ENCODE measurements at places on chromosomes 6 and 20.

DNA sequence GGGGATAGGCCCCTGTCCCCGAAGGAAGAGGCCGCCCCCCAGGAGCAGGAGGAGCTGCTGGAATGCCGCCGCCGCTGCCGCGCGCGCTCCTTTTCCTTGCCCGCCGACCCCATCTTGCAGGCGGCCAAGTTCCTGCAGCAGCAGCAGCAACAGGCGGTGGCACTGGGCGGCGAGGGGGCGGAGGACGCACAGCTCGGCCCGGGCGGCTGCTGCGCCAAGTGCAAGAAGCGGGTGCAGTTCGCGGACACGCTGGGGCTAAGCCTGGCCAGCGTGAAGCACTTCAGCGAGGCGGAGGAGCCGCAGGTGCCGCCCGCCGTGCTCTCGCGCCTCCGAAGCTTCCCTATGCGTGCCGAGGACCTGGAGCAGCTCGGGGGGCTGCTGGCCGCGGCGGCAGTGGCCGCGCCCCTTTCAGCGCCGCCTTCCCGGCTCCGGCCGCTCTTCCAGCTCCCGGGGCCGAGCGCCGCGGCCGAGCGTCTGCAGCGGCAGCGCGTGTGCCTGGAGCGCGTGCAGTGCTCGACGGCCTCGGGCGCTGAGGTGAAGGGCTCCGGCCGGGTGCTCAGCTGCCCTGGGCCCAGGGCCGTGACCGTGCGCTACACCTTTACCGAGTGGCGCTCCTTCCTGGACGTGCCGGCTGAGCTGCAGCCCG, 630 bp downstream of the PPP1R3G start:
- DNase-seq, result no peak

- DNase-seq, result no peak
Observed at GRCh38 chr6:110645685-110646418, 169.4 kb downstream of the CDK19 start.

GRCh38 chr6:6330407-6330806, 9.9 kb upstream of the F13A1 start:
- no peak for DNase-seq

GRCh38 chr6:162251257-162251656, 476.3 kb downstream of the PRKN start:
- no peak for DNase-seq

DNA sequence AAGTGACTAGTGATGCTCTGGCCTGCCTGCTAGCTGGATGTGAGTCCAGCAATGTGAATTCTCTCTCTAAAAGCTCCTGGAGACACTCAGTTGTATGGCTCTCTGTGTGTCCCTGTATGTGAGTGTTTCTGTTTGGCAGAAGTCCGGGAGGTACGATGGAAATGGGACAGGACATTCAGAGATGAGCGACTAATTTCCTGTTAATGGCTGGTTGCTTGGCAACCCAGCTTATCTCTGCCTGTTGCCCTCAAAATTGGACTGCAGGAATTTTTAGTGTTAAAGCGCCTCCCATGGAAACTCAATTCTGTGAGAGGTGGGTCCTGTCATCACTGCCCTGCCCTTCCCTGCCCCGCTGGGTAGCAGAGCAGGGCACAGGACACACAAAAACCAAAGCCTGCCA, 136.8 kb upstream of the LRFN2 start:
- DNase-seq, result no peak

GRCh38 chr6:153058291-153058690, 55.8 kb upstream of the MTRF1L start:
- DNase-seq, result peak; percentile 52

- no peak for DNase-seq
Observed at GRCh38 chr6:44248579-44248978, 1.7 kb downstream of the HSP90AB1 start.

- peak; percentile 100 for DNase-seq
Observed at GRCh38 chr6:111683749-111684267, 78.1 kb upstream of the TRAF3IP2 start.

GRCh38 chr6:25407431-25407830, 128.3 kb downstream of the CARMIL1 start:
- DNase-seq, result no peak

DNA sequence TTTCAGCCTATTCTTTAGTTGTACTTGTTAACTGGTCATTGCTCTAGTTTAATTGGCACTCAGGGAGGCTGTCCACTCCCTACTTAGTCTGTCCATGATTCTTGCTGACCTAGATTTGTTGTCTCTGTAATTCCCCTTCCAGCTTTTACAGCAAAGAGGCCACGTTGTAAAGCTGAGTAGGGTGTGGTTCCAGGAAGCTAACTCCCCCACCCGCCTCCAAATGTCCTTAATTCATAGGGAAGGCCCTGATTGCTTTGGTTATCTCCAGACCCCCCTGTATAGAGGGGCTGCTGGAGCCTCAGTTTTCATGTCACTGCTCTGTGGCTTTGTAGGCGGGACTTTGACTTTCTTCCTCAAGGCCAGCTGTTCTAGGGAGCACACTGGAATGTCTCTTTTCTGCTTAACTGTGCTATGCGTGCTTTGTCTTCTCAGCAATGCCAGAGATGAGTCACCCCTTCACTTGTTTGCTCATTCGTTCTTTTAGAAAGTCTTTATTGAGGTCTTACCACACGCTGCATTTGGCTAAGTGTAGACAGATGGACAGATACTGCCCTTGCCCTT, 175.1 kb upstream of the JAG1 start:
- DNase-seq, result peak; percentile 95

- no peak for DNase-seq
Observed at GRCh38 chr20:17605131-17605660, 35.3 kb downstream of the DSTN start.

DNA sequence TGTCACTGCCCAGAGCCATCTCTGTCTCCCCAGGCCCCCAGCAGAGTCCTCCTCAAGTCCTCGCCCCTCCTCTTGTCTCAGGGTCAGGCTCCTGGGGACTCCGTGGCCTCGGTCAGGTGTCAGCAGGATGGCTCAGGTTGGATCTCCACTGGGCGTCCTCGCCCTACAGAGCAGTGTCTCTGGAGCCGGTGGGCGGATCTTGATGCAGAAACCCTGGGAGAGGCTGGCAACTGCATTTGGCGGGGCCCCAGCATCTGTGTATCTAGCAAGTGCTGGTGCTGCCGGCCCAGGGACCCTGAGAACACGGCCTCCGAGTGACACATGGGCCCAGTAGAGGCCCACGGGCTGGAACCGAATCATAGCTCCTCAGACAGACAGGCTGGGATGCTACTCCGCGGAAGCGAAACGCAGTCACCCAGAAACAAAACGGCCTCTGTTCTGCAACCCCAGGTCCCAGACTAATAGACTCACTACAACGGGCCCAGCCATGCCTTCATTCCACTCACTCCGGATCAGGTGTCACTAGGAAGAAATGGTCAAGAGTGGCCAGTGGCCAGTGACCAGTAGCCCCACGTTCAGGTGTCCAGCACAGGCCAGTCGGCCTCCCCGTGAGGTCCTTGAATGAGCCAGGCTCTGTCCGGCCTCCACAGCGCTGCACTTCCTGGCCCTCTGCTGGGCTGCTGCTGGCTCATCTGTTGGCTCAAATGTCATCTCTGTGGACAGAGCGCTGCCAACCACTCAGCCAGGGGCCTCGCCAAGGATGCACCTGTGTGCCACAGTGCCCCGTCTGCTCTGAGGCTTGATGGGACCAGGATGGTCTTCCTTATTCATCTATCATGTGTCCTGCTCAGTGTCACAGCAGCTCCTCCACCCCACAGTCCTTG, 12.6 kb upstream of the FRMD1 start:
- no peak for DNase-seq

- DNase-seq, result peak; percentile 34
Observed at GRCh38 chr6:140586426-140587061, 1212.1 kb upstream of the CITED2 start.

- DNase-seq, result peak; percentile 72
Observed at GRCh38 chr6:153131037-153131981, at the start of gene RGS17. Gene RGS17, minus strand, starts transcription at chr6:153131282. Its CDS starts 87,264 bp downstream, at chr6:153044018.

- no peak for DNase-seq
Observed at GRCh38 chr6:128397996-128398395, 122.4 kb downstream of the PTPRK start.

DNA sequence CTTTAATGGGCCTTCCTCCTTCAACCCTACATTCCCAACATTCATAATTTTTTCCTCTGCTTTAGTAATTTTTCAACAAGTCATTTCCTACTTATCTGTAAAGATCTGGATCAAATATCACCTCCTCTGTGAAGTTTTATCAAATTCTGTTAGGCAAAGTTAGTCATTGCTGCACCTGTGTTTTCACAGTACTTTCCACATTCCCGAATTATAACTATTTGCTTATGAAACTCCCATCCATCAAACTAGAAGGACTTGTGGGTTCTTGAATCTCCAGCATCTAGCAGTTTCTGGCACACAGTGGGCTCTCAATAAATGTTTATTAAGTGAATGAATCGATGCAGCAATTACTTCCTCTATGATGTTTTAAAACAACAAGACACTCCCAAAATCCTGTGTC, 257.6 kb downstream of the HDGFL1 start:
- peak; percentile 14 for DNase-seq

DNA sequence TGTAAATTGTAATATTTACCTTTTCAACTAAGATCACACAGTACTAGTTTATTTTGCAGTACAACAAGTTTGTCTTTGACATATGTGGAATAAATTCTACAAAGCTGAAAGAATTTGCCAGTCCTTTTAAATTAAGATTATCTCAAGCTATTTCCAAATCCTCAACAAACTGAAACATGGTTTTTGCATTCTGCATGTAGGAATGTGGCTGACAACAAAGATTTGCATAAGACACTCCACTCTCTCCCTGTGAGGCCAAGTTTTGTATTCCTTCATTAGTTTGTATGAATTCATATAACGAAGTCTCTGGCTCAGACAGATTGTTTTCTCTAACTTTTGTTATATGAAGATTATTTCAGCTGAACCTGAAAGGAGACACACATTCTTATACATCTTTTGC, 124.1 kb upstream of the THEMIS start:
- no peak for DNase-seq

DNA sequence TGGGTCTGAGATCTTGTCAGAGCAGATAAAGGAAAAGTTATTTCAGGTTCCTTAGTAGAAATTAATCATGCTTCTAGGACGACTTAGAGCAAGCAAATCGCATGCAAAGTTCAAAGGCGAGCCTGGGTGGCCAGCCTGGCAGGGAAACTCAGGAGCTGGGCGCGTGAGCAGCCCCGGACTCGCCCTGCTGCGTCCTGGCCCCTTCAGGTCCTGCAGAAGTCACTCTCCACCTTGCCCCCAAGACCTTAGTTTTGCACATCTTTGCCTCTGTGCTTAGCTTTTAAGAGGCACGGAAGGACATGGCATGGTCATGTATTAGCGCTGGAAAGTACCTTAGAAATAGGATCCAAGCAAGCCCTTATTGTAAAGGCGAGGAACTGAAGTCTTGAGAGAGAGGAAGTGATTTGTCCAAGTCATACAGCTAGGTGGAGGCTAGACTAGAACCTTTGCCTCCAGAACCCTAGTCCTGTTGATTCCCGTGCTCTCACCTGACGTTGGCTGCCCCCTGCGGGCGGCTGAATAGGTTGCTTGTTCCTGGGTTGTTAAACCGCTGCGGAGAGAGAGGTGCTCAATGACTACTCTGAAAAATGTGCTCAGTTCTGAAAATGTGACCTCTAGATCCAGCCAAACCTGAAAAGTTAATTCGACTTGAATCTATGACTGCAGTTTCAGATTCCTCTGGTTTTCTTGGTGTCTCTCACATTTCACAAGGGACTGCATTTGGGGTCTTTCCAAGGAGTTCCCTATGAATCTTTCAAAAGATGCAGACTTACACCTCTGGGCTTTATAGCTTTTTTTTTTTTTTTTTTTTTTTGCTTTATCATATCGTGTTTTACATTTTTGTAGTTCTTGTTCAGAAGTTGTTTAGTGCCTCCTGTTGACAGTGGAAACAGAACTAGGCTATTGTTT, 2.7 kb downstream of the MYB start:
- DNase-seq, result peak; percentile 24

- no peak for DNase-seq
Observed at GRCh38 chr6:72890233-72890632, 268.4 kb downstream of the KCNQ5 start.

DNA sequence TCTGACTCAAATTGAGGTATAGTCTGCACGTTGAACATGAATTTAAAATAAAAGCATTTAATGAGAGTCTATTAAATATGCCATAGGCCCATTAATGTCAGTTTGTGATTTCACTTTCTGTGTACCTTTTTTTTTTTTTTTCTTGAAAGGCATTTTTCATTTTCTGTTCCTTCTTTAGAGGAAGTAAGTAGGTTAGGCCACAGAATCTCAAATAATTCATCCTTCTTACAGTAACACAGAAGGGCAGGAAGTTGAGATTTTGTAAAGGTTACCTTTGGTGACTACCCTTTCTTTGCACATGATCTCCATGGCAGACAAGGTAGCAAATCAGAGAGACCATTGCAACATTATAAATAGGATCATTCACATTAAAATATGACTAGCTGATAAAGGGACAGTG, 9.6 kb downstream of the L3MBTL3 start:
- no peak for DNase-seq

GRCh38 chr20:63268671-63269439, 3.8 kb upstream of the ARFGAP1 start:
- no peak for DNase-seq

DNA sequence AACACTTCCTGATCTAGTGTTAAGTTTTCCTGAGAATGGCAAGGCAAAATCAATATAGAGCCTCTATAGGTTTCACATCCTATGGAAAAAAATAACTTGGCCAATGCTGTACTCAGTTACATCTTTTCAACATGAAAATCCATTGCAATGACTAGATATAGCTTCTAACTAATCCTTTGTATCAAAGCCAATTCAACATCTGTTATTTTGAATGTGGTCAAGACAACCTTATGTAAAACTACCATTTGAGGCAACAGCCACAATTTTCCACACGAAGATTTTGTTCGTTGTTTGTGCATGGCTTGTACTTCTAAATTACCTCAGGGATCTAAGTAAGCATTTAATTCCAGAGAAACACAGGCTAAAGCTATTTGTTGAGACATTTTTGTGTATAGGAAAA, 637.8 kb upstream of the EYS start:
- no peak for DNase-seq

DNA sequence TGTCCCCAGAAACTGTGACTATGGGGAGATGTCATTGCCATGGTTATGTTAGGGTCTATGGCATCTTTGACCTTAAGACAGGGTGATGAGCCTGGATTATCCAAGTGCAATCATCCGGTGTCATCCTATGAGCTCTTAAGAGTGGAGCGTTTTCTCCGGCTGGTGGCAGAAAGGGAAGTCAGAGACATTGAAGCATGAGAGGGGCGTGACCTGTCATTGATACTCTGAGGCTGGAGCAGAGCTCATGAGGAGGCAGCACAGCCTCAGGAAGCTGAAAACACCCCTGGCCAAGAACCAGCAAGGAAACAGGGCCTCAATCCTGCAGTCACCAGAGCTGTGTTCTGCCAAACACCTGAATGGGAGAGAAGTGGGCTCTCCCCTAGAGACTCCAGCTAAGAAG, 59.6 kb downstream of the ANKRD60 start:
- no peak for DNase-seq

DNA sequence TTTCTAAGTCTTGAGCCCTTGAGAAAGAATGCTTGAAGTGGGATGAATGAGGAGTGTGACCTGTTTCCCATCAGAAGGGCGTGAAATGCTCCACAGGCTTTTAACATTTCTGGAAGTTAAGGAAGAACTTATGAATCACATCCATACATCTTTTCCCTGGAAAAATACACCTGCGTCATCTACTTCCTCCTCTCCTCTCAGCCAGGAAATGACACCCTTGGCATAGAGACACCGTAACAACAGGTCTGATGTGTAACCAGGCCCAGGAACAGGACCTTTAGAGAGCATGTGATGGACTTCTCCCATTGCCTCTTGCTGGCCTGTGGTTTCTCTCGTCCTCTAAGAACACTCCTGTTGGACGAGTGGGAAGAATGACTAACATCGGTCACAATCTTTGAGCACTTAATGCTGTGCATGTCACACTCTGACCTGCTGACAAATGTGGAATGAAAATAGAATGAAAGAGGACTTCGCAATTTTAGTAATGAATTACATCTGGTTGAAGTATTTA, 28.5 kb upstream of the CITED2 start:
- DNase-seq, result peak; percentile 94

Data from fibroblast of the aortic adventitia (primary cell).